Neural progenitor cell (in vitro differentiated cells): ENCODE measurements at places on chromosomes 7 and 10.

- no peak for DNase-seq
These were observed 92.0 kb downstream of the TMEM106B start for GRCh38 chr7:12303062-12303461.

GRCh38 chr7:137885678-137886077 is 38.9 kb upstream of the DGKI start:
- no peak for DNase-seq

DNA sequence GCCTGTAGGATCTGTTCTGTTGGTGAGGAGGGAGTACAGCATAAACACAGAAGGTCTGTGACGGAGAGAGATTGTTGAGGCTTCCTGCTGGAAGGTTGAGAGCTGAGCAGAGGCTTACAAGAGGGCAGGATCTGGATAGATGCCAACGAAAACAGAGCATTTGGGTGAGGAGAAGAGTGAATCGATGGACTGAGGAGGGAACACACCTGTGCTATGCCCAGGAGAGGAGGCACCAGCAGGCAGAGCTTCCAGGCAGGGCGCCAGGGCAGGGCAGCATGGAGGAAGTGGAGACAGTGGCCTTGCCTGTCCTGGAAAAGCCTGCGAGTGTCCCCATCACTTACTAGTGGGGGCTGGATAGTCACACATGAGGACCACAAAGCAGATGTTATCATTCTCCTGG is 282.9 kb downstream of the PAXIP1 start:
- DNase-seq = no peak

- DNase-seq = no peak
These were observed 29.3 kb downstream of the INPP5A start for GRCh38 chr10:132566892-132567291.

DNA sequence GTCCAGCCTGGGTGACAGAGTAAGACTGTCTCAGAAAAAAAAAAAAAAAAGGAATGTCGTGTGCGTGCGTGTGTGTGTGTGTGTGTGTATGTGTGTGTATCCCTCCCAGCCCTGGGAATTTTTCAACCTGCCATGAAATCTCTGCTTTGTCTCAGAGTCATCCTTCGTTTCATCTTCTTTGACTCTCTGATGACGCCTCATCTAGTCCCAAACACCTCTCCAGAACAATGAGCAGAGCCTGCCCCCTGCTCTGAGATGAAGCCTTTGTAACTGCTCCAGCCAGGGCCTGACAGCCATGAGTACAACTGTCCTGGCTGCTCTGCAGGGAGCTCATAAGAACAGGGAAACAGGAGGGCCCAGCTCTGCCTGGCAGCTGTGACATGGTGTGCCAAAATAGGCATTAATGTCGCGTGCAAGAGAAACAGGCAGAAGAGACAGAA is 149.5 kb downstream of the FAM107B start:
- DNase-seq = peak; percentile 72

DNA sequence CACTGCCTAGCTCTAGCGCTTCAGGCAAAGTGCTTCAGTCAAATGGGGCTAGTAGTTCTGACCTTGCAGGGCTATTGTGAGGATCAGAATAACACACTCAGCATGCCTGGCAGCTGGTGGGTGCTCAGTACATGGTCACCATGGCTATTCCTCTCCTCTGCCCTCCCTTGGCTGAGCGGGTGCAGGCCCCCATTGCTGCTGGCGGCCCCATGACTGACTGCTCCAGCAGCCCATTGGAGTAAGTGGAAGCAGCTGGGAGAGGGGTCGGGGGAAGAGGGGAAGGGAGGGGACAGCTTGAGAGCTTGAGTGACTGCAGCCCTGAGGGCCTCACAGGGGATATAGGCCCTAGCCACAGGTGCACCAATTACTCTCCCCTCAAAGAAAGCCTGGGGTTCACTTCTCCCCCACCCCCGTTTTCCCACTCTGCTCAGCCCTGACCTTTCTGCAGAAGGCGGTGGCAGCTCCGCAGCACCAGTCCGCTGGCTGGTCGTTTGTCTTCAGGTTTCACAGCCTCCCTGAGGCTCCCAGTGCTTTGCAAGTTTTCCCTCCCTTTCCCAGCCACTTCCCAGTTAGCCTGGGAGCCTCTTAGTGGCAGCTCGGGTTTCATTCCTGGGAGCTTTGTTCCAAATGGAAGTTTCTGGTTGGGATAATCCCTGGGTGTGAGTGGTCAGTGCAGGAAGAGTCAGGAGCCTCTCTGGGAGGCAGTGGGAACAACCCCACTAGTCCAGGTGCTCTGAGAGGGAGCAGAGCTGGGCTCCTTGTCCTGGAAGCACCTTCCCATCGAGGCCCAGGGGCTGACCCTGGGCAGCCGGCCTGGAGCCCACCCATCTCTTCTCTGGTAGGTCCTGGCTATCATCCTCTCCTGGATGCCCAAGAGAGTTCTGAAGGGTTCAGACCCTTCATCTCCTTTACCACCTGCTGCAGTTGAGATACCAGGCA is 16.3 kb downstream of the FGF8 start:
- peak; percentile 63 for DNase-seq

GRCh38 chr10:79430936-79431335 is 14.5 kb downstream of the ZCCHC24 start:
- DNase-seq = no peak

DNA sequence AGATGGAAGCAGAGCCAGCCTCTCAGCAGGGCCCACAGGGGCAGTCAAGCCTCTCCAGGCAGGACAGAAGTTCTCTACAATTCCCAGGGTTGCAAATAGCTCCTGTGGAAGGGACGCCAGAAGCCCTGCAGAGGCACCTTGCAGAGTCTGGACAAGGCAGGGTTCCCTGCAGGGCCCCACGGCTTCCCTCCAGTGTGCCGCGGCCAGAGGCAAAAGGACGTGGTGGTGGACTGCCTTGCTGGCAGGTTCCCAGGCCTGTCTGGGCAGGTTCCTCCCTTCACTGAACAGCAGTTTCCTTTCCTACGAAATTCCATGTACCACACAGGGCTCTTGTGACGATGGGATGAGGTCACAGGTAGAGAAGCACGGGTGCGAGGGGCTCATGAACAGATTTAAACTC is 25.1 kb downstream of the UPP1 start:
- no peak for DNase-seq

GRCh38 chr7:143372070-143372469 is 9.1 kb upstream of the ZYX start:
- DNase-seq = no peak

- no peak for DNase-seq
These were observed 204.6 kb downstream of the IMMP2L start for GRCh38 chr7:111357691-111358090.

DNA sequence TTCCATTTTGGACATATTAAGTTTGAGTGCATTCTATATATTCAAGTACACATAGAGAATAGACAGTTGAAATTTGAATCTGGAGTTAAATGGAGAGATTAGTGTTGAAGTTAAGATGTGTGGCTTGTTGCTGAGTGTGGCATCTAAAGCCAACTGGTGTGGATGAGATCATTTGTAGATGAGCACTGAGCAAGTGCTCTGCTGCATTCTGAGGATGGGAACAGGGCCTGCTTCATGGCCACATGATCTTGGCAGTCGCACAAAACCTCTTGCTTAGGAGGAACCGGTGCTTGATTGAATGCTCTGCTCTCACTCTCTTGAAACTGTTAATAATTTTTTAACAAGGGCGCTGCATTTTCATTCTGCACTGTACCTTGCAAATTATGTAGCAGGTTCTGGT is 62.0 kb downstream of the EPDR1 start:
- DNase-seq = no peak

- DNase-seq = peak; percentile 21
These were observed 254.6 kb downstream of the PTEN start for GRCh38 chr10:88117869-88118632.

GRCh38 chr10:34176351-34176750 is 638.7 kb downstream of the PARD3 start:
- DNase-seq = no peak

GRCh38 chr10:6267941-6268340 is 65.2 kb downstream of the PFKFB3 start:
- no peak for DNase-seq

DNA sequence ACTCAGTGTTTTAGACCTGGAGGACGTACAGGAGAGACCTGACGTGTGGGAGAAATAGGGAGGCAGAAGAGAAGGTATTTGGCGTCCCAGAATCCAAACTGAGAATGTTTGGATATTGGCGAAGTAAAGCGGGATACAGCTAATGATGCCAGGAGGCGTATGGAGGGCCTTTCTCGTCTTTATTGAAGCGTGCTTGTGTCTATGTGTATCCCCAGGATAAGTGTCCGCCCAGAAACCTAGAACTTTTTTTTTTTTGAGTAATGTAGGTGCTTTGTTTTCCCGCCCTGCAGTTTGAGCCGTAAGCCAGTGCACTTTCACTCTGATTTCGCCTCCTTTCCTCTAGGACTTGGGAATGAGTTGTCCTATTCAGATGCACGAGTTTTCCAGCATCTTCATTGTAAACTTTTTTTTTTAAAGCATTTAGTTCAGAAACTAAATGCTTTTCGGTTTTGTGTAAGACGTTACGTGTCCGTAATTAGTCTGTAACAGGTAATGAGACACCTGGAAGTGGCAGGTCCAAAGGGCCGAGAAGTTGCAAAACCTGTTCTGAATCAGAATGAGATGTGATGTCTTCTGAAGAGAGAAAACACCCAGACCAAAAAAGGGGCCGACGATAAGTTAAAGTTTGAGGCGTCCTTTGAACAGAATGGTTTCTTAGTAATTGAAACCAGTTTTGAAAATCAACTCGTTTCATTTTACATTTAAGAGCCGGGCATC is 746 bp downstream of the ARL5B start:
- DNase-seq = peak; percentile 21

DNA sequence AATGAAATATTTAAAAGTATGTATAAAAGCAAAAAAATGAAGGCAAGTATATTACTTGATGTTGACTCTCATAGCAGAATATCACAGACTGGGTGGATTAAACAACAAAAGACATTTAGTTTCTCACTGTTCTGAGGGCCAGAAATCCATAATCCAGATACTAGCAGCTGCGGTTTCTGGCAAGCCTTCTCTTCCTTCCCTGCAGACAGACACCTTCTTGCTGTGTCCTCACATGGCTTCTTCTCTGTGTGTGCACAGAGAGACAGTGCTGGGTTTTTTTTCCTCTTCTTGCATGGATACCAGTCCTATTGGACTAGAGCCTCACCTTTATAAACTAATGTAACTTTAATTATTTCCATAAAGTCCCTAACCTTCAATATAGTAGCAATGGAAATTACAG is 127.9 kb upstream of the AKR1E2 start:
- no peak for DNase-seq

DNA sequence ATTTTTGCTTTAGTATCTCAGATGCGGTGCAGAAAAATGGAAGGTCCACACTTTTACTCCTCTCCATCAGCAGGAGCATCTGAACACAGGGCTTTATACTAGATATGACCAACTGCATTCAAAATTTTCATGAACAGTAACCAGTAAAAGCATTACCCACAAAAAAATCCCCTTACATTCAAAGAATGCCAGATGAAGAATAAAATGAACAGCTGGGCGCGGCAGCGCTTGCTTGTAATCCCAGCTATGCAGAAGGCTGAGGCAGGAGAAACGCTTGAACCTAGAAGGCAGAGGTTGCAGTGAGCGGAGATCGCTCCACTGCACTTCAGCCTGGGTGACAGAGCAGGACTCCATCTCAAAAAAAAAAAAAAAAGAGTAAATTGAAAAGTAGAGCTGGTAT is 3.1 kb downstream of the SAR1A start:
- DNase-seq = no peak

GRCh38 chr7:1460821-1461645 is 1.8 kb upstream of the MICALL2 start:
- DNase-seq = peak; percentile 50

- no peak for DNase-seq
These were observed 568 bp downstream of the PRSS2 start for GRCh38 chr7:142771353-142771723.

DNA sequence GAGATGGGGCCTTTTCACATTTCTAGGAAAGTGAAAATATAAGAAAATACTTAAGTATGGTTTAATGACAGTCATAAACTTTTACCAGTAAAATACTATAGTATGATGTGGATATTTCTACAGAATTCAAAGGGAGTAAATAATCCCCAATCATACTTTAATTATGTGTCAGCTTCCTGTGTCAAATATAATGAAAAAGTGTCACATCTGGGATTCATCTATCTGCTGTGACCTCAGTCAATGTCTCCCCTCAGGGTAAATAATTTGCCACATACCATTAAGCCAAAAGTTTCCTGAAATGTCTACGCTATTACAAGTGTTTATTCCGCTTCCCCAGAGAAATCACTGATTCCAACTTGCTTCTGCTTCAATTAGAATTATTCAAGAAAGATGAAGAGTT is 110.5 kb downstream of the ITGA8 start:
- DNase-seq = no peak

GRCh38 chr10:10677479-10677878 is 340.2 kb upstream of the CELF2 start:
- peak; percentile 78 for DNase-seq

DNA sequence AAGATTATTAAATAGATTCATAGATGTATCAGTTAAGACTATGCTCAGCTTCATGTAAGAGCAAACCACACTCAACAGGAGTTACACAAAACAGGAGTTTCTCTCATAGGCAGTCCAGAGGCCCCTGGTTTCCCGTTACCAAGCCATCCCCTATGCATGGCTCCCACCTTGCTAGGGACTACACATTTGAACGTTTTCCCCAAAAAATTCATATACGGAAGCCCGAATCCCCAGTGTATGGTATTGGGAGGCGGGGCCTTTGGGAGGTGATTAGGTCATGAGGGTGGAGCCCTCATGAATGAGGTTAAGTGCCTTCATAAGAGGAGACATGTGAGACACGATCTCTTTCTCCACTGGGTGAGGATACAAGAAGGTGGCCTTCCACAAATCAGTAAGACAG is 29.1 kb downstream of the RSU1 start:
- DNase-seq = no peak

GRCh38 chr10:116833986-116834985 is 15.0 kb upstream of the ENO4 start:
- DNase-seq = peak; percentile 79

GRCh38 chr10:21954690-21955089 is 48.8 kb downstream of the DNAJC1 start:
- DNase-seq = no peak

DNA sequence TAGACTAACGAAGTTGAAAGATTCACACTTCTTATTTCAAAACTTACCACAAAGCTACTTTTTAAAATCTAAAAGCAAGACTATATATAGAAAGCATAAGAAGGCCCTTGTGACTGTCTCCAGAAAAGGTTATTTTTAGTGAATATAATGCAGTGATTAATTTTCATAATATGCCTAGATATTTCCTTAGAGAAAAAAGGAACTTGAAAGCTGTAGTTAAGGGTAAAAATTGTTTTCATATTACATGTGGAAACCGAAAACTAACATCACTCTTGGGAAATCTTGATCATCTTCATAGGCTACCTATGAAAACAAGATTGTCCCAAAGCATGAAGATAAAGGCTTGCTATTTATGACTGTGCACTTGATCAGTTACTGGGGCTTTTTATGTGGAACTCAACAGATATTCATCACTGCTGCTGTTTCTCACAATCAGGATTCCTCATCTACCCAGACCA is 223.2 kb downstream of the SH2D4B start:
- DNase-seq = no peak

GRCh38 chr10:76397181-76398042 is 966.0 kb downstream of the LRMDA start:
- DNase-seq = no peak

- no peak for DNase-seq
These were observed 215.8 kb downstream of the SKAP2 start for GRCh38 chr7:26648554-26648953.
